Fibroblast of mammary gland (primary cell): ENCODE measurements at places on chromosomes 5 and 9.
A peak's percentile ranks its signal among the peaks of the same experiment; 100 is the strongest.

- DNase-seq = no peak
Observed at GRCh38 chr5:80276186-80276585, 20.3 kb upstream of the SERINC5 start.

- peak; percentile 17 for DNase-seq
Observed at GRCh38 chr5:138149530-138149929, 10.3 kb upstream of the NME5 start.

- DNase-seq = no peak
Observed at GRCh38 chr9:99336531-99336930, 114.4 kb downstream of the SEC61B start.

DNA sequence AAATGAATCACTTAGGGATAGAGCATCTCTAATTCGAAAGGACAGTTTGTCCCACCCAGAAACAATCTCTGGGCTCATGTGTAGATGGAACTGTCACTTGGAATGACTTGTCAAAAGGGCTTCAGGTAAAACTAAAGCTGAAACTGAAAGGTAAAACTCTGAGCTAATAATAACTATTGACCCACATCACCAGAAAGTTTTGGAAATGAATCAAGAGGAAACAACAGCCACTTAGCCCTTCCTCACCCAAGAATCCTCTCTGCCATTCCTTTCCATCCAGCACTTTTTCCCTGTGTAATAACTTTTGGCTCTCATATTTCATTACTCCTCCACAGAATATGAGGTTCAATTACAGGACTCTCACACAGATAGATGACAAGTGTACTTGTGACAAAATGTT, 14.0 kb upstream of the GLRX start:
- DNase-seq = no peak

- DNase-seq = no peak
Observed at GRCh38 chr5:51452562-51452961, 69.3 kb downstream of the ISL1 start.

DNA sequence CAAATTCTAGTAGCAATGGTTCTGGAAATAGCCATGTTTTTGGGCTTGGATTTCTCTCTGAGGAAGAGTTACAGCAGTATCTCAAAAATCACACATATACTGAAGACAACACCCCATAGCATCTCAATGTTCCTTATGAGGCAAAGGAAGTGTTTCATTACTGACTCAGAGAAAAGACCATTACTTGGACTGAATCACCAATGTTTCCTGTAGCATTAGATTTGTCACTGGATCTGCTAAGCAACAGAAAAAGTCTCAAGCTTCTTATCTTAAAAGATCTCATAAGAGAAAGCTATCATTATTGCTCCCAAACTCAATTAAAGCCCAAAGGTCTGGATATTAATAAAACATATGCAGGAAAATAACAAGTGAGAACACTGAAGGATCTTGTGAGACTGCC, 272.4 kb downstream of the ADAMTS6 start:
- peak; percentile 95 for DNase-seq

GRCh38 chr5:485946-486491, 38.2 kb downstream of the SLC9A3 start:
- no peak for DNase-seq

GRCh38 chr5:176803943-176804498, 6.3 kb upstream of the UNC5A start:
- peak; percentile 27 for DNase-seq

- DNase-seq = no peak
Observed at GRCh38 chr9:88711719-88712118, 176.7 kb downstream of the NXNL2 start.

DNA sequence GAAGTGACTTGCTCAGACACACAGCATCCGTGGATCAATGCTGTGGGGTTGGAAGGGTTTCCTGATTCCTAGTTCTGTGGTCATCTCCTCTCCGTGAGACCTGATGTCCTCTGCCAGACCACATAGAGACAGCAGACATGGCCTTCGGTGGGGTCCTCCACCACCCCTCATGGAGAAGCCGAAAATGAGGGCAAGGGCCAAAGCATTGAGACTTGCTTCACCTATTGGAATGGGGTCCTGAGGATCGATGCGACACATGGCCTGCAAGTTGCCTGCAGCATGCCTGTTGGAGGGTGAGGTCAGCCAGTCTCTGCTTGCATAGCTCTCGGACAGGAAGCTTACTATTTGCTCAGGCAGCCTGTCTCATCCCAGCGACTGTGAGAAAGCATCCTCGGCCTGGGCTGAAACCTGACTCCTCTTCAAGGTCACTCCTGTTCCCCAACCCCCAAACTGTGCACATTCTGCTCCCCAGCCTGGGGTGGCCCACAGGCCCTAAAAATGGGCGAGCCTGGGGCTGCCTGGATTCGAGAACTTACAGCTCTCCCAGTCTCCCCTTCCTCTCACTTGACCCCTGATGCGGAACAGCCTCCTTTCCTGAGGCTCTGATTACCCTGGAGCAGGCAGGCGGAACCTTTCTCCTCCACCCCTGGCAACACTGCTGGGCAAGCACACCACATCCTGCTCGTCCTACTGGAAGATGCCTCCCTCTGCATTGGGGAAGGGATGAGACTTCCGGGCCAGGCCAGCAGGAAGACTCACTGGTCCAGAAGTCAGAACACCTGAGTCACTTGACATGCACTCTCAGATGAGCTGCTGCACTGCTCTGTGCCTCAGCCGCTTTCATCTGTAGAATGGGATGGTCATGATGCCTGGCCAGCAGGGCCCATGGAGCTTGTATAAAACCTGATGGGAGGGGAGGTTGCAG, 186.9 kb downstream of the RGS3 start:
- peak; percentile 54 for DNase-seq

DNA sequence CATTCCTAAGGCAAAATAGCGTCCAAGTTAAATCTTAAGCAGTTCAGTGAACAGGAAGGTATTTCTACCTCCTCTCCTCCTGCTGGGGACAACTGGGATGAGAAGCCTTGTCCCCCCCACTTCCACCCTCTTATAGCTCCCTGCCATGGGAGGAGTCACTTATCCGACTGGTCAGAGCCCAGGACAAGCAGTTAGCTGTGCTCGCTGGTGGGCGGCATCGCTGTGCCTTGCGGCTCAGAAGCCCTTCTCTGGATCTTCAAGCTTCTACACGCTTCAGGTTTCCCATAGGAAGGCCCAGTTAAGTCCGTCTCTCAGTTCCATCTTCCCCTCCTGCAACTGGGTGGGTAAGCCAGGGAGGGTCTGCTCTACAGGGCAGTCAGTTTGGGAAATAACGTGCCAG, 77.2 kb downstream of the PAX5 start:
- DNase-seq = no peak

DNA sequence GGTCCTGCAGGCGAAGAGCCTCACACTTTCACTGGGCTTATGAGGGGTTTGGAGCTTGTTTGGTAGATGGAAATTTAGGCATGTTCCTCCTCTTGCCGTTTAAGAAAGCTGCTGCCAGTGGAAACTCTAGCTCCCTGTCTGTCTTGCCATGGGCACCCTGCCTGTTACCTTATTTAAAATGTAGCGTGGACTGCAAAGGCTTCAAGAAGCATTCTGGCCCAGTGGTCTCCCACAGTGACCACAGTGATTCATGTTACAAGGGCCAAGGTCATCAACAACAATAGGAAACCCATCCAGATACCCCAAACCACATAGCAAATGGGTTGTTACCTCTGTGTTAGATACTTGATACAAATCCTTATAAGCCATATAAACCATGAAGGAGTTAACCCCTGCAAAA, 96.6 kb downstream of the DPYSL3 start:
- no peak for DNase-seq

GRCh38 chr9:130043654-130044623, 950 bp upstream of the FNBP1 start:
- DNase-seq = peak; percentile 58

DNA sequence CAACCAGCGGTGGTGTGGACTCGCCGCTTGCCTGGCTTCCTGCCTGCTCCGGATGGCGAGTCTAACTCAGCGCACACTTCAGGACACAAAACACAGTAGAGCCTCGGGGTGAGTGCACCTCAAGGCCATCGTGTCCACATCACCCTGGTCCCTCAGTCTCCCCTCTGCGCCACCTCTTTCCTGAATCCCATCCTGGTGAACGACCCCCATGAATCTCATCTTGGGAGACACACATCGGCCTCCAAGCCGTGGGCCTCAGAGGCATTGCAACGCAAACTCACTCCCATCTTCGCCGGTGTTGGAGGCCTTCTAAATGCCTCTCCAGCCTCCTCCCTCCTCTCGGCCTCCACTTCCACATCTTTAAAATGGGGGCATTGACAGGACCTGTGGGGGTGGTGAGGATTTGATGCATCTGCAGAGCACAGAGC, 124.3 kb downstream of the COL23A1 start:
- no peak for DNase-seq

- peak; percentile 55 for DNase-seq
Observed at GRCh38 chr9:34496149-34496712, 26.6 kb downstream of the ENHO start.

GRCh38 chr9:134518004-134518606, 123.5 kb upstream of the COL5A1 start:
- DNase-seq = peak; percentile 83

GRCh38 chr9:7570107-7570720, 229.4 kb downstream of the DMAC1 start:
- peak; percentile 65 for DNase-seq

- DNase-seq = no peak
Observed at GRCh38 chr9:114372921-114373448, 14.8 kb downstream of the AKNA start.

- DNase-seq = peak; percentile 74
Observed at GRCh38 chr5:68049053-68049713, 166.4 kb upstream of the PIK3R1 start.

GRCh38 chr5:158058208-158059120, 199.5 kb upstream of the CLINT1 start:
- no peak for DNase-seq

DNA sequence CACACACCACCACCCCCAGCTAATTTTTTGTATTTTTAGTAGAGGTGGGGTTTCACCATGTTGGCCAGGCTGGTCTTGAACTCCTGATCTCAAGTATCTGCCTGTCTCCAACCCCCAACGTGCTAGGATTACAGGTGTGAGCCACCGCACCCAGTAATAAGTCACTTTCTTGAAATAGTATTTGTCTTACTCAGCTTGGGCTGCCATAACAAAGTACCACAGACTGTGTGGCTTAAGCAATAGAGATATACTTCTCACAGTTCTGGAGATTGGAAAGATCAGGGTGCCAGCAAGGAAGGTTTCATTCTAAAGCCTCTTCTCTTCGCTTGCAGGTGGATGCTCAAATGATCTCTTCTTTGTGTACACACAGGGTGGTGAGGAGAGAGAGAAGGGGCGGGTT, 99.8 kb downstream of the ARRDC3 start:
- no peak for DNase-seq

DNA sequence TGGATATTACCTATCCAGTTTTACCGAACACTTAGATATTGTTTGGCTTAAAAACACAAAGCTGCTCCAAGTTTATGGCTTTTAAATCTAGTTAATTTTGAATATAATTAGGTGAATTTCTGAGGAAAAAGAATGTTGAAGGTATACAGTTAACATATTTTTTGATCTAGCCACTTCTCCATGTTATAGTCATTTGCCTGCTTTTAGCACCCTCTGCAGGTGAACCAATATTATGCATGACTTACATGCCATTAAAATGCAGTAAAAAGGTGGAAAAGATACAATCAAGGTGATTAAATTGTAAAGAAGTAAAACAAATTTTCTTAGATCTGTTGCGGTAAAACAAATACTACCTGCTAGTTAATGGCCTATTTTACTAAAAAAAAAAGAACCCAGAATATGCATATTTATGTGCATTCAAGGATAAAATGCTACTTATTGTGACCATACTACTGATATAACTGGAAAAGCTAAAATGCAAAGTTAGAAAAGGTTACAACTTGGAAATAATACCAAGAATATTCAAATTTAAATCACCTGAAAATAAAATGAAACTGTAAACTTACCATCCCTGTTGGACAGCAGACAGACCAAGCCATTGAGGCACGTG, 132.1 kb downstream of the AP3B1 start:
- DNase-seq = peak; percentile 49

DNA sequence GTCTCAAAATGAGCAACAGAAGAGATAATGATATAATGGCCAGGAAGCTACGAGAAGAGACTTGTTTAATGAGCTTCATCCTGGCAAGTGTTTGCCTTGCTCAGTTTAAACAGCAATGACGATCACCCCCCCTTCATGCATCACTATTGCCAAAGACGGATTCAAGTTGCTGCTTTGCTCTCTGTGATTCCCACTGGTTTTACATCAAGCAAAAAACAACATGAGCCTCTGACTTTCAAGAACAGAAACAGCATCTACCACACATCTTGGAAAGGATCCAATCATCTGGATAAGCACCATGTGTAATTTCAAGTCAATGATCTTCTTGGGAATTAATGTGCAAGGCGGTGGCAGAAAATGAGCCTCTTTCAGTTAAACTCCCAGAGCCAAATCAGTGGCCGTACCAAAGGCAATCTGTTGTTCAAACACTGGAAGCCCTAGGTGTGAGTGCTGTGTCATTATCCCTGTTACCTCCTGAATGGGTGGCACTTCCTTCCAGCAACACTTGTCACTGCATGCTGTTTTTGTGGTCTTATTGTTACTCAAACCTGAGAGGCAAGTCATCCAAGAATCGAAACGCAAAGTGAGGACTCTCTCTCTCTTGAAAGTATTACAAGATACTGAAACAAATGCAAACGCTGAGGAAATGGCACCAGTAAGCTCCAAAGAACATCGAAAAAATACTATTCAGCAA, 72.8 kb downstream of the MED27 start:
- peak; percentile 88 for DNase-seq

DNA sequence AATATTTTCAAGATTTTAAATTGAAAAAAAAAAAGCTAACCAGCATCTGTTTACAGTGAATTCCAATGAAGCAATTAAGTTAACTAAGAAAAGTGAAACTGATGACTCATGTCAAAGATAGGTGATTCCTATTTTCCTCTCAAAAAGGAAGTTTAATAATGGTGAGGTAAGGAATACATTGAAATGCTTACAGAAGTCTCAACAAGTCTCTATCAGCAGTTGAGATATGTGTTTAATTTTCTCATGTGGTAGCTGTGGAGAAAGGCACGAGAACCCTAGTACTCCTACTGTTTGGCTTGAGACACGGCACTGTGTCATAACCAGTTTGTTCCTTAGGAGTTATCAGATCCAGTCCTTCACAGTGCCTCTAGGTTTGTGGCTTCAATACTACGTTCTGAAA, 114.5 kb downstream of the SLC25A46 start:
- DNase-seq = peak; percentile 22

DNA sequence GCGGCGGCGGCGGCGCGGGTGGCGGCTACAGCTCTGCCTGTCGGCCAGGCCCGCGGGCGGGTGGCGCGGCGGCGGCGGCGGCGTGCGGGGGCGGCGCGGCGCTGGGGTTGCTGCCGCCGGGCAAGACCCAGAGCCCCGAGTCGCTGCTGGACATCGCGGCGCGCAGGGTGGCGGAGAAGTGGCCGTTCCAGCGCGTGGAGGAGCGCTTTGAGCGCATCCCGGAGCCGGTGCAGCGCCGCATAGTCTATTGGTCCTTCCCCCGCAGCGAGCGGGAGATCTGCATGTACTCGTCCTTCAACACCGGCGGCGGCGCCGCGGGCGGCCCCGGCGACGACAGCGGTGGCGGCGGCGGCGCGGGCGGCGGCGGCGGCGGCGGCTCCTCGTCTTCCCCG, 296 bp downstream of the ZSWIM6 start:
- DNase-seq = no peak

- DNase-seq = no peak
Observed at GRCh38 chr9:95649801-95650213, 133.0 kb upstream of the PTCH1 start.

GRCh38 chr9:94591876-94592275, 1.7 kb downstream of the FBP2 start:
- no peak for DNase-seq

GRCh38 chr5:10533226-10533625, 30.6 kb upstream of the ANKRD33B start:
- no peak for DNase-seq

- no peak for DNase-seq
Observed at GRCh38 chr5:421287-421880, 21.6 kb upstream of the EXOC3 start.
